ENCODE measurements at places on chromosomes 16 and 17. TPM values are rescaled to one million over a fixed set of nuclear protein-coding genes. Genes with fewer than 3 reads are reported as not detected.

KRT40 gene
- not detected for total RNA-seq

TM4SF5 gene
- total RNA-seq, result not detected

PPY gene
- total RNA-seq, result 1.6 TPM

SPHK1 gene
- 141 TPM for total RNA-seq

IL32 gene
- total RNA-seq, result 6.5 TPM

DHRS11 gene
- 8.3 TPM for total RNA-seq

TRPV2 gene
- total RNA-seq, result not detected

KRT27 gene
- total RNA-seq, result not detected

All from hair follicular keratinocyte (primary cell).